ENCODE measurements at places on chromosomes 7 and 10. TPM values are rescaled to one million over a fixed set of nuclear protein-coding genes. Genes with fewer than 3 reads are reported as not detected.

GRCh38 chr10:48284002-48284546, 9.6 kb upstream of the FRMPD2 start:
- no peak for DNase-seq

DNA sequence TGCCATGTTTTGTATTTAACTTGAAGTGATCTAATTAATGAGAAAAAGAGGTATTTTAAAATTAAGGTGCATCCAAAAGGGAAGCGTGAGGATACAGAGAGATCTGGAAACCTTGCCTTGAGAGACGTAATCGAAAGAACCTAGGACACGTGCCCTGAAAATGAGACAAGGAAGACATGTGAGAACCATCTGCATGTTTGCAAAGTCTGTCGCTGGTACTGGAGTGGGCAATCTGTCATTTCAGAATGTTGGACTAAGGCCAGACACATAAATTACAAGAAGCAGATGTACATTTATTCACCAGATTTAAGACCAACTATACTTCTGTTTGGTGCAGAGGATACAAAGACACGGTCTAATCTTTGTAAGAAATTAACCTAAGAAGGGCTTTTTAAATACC, 9.2 kb downstream of the AGR2 start:
- no peak for DNase-seq

DNA sequence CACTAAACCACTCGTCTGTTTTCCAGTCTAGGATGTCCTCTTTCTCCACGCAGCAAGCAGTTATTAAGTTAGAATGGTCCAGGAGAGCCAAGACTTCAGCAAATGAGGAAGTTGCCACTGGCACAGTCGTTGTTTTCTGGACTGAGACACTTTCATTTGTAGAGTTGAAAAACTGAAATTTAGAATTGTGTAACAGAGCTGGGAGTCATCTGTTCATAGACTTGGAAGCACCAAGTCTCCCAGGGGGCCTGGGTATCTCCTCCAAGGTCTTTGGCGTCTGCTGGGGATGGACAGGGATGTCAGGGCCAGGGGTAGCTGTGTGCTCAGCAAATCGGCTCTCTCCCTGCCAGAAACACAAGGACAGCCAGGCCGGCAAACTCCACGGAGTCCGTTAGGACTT, 208.4 kb downstream of the FANK1 start:
- DNase-seq, result no peak

- no peak for DNase-seq
Measured at GRCh38 chr7:45563941-45564461, 10.2 kb upstream of the ADCY1 start.

DNA sequence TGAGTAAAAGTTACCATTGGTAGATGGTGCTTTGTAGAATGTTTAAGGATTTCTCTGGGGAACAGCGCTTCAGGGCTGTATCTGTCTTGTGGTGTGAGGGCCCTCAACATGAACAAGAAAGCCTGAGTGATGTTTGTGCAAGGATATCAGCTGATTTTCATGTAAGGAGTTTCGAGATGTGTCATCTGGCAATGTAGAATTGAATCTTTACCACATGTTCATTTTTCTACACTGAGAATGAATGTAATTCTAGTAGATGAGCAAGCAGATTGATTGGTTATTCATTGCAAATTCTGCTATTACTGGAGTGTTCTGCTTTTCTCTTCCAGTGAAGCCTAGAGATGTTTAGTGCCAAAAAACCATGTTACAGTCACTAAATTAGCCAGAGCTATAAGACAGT, 87.7 kb downstream of the ST7 start:
- no peak for DNase-seq

DNA sequence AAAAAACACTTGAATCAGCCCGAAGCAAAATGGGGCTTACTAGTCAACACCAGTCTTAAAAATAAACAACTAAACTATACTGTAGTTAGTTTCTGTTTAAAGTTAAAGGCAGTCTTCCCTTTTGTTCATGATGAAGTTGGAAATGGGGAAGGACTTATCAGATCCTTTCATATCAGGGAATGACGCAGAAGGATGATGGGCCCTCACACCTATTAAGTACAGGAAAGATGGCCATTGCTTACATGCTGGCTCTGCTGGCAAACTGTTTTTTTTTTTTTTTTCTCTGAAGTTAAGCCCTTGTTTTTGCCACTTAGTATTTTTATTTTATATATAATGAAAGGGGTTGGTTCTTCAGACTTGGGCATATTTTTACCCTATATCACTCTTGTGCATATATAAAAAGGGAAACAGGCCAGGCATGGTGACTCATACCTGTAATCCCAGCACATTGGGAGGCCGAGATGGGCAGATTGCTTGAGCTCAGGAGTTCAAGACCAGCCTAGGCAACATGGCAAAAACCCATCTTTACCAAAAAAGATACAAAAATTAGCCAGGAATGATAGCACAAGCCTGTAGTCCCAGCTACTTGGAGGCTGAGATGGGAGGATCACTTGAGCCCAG, 16.6 kb upstream of the NRBF2 start:
- no peak for DNase-seq

DNA sequence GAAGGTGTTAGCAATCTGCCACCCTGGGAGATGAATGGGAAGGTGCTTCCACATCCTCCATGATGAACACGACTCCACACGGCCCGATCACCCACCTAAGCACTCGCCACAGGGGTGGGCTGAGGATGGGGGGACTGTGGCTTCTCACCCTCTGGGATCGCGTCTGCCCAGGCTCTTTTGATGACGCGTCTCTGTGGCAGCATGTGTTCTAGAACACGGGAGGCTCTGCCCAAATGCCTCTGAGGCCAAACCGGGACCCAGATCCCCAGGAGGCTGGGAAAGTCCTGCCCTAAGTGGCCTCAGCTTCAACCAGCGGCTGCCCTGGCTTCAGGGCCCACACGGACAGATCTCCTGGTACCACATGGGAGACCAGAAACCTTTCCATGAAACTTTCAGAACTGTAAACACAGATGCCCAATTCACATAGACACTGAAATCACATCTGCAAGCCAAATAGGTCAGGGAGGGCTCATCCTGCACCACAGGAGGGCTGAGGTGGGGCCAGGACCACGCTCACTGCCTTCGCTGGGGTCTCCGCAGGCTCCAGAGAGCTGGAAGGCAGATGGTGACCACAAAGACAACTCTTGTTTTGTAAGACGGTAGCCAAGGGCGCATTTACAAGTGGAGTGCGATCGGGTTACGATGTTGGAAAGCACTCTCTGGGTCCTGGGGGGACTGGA, 200.6 kb downstream of the PTPRN2 start:
- no peak for DNase-seq

- DNase-seq, result no peak
Measured at GRCh38 chr10:77936697-77937567, 10.4 kb upstream of the DLG5 start.

PNLIPRP1 gene
- total RNA-seq, result not detected

CTNNA3 gene
- total RNA-seq, result under 0.01 TPM

EPO gene
- total RNA-seq, result not detected
